ENCODE measurements at places on chromosomes 16 and 17. TPM values are rescaled to one million over a fixed set of nuclear protein-coding genes. Genes with fewer than 3 reads are reported as not detected.

SBK1 gene
- total RNA-seq: 0.81 TPM

DNA sequence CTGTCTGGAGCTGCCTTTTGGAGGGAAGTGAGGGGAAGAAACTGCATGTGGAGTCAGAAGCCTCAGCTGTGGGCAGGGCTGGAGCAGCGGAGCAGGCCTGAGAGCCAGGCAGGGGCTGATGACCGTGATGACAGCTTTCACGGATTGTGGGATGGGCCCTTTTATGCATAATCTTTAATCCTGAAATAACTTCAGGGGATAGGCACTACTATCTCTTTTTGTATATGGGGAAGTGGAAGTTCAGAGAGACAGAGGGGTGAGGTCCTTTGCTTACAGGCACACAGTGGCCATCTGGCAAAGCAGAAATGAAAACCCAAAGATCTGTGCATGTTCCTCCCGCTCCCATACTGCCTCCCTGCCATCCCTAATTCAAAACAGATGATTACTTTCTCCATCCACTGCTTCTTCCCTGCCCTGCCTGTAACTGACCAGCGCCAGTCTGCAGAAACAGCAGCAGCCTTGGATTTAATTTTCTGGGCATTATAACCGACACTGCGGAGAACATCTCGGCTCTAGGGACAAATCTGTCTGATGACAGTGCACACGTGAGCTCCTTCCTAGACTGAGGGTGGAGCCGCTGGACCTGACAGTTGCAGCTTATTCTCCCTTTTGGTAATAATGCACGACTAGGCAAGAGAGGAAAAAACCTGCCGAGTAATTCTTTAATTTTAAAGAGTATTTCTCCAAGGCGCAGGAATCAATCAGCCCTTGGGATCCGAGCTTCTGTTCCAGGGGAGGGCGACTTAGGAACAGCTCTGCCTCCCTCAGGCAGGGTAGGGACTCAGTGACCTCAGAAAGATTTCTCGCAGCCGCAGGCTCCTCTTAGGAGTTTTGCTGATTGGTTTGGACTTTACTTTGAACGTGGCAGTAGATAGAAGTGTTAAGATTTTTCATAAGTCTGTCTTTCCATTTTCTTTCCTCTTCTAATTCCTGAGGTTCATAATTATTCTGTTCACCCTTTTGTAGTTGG lies 95.4 kb downstream of the UTP18 start:
- H3K27ac ChIP-seq: no peak overlapping the region
- no peak for DNase-seq
- no peaks in the 10 kb centered on the region for H3K27me3 ChIP-seq
- no peak overlapping the region for H3K4me3 ChIP-seq

- H3K4me1 ChIP-seq: peaks cover 19% of the 10 kb centered on the region
- no peak overlapping the region for H3K4me3 ChIP-seq
- no peak overlapping the region for H3K27ac ChIP-seq
- DNase-seq: no peak
- no peaks in the 10 kb centered on the region for H3K27me3 ChIP-seq
Measured at GRCh38 chr17:38415250-38416194, 12.7 kb upstream of the ARHGAP23 start.

- no peaks in the 10 kb centered on the region for H3K27me3 ChIP-seq
- H3K4me1 ChIP-seq: peaks cover 4% of the 10 kb centered on the region
- no peak overlapping the region for H3K27ac ChIP-seq
- H3K36me3 ChIP-seq: no peaks in the 10 kb centered on the region
- DNase-seq: no peak
Measured at GRCh38 chr17:31386542-31387075, 4.9 kb upstream of the RAB11FIP4 start.

- no peak for DNase-seq
- no peak overlapping the region for H3K4me3 ChIP-seq
- peaks cover 13% of the 10 kb centered on the region for H3K4me1 ChIP-seq
Measured at GRCh38 chr16:66601471-66601870, 3.0 kb upstream of the CMTM3 start.

DNA sequence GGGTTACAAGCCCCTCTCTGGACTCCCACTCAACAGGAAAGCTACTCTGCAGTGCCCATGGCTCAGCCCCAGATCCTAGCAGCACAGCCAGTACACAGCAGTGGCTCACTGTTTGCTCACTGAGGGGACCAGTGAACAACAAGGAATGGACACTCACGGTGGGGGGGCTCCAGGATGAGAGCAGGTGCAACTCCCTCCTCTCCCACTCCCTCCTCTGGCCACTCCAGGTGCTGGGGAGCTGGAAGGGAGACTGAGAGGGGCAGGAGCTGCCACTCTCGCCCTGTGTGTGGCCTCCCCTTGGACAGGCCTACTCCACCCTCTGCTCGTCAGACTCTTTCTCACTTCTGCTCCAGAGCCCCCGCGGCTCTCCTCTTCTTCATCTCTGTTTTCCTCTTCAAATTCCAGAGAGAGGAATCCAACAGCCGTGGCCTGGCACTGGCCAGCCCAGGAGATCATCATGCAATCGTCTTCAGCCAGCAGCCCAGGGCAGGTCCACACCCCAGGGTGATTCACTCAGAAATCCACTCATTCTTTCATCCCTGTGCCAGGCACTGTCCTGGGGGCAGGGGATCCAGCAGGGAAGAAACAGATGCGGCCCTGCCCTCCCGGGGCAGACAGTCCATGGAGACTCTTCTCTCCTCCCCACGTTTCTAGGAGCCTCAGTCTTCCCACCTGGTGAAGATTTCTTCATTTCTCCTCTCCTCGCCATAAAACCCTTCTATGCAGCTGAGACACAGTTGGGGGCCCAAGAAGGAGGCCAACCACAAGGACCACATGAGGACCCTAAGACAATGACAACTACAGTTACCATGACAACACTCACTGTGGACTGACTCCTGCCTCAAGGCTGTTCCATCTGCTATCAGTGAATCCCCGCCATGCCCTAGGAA lies 30.7 kb downstream of the CFAP20 start:
- H3K36me3 ChIP-seq: no peaks in the 10 kb centered on the region
- H3K4me3 ChIP-seq: no peak overlapping the region
- no peak overlapping the region for H3K27ac ChIP-seq
- DNase-seq: no peak
- no peaks in the 10 kb centered on the region for H3K27me3 ChIP-seq
- H3K4me1 ChIP-seq: no peaks in the 10 kb centered on the region

- H3K27ac ChIP-seq: no peak overlapping the region
- H3K36me3 ChIP-seq: no peaks in the 10 kb centered on the region
- H3K27me3 ChIP-seq: no peaks in the 10 kb centered on the region
- DNase-seq: no peak
Measured at GRCh38 chr17:4843321-4844000, 10.3 kb downstream of the MINK1 start.

- H3K27ac ChIP-seq: no peak overlapping the region
- DNase-seq: no peak
- H3K36me3 ChIP-seq: peaks cover 40% of the 10 kb centered on the region
- H3K4me3 ChIP-seq: no peak overlapping the region
- no peaks in the 10 kb centered on the region for H3K27me3 ChIP-seq
- no peaks in the 10 kb centered on the region for H3K4me1 ChIP-seq
Measured at GRCh38 chr16:88727871-88728270, 21.6 kb downstream of the CTU2 start.

Measured in thoracic aorta (tissue), 2 donors.